ENCODE measurements at places on chromosomes 7 and 10.

DNA sequence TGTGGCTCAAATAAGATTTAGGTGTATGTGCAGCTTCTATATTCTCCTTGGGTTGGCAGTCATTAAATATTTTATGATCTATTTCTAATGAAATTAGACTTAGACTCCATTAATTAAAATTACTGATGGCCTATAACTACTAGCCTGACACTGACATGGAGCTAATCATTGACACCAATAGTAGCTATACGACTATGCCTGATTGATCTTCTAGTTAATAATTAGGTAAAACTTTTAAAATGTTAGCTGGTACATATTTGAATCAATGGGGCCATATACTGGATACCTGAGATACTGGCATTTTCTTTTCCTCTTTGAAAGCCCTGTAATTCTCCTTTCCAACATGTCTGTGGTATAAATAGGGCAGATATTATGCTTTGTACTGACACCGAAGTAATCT lies 14.4 kb downstream of the WEE2 start:
- no peak for DNase-seq

DNA sequence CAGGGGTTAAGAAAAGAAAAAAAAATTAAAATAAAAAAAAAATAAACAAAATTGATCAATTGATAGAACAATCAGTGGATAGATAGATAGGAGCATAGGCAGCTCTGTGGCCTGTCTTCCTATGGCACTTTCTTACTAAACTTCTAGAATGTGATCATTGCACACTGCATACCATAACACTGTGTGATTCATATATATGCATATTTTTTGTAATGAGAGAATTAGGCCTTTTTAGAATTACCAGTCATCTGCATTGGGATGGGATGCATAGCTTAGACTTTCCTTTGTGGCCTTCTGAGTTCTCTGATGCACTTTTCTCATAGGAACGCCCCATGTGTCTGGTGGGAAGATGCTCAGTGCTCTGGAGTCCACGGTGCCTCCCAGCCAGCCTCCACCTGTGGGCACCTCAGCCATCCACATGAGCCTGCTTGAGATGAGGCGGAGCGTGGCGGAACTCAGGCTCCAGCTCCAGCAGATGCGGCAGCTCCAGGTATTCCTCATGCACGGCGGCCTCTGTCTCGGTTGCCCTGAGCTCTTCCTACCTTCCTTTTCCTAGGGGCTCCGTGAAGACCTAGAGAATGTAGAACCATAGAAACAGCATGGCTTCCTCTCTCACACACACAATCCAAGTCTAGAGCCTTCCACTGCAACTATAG lies 222.5 kb downstream of the ARHGAP21 start:
- DNase-seq: no peak

DNA sequence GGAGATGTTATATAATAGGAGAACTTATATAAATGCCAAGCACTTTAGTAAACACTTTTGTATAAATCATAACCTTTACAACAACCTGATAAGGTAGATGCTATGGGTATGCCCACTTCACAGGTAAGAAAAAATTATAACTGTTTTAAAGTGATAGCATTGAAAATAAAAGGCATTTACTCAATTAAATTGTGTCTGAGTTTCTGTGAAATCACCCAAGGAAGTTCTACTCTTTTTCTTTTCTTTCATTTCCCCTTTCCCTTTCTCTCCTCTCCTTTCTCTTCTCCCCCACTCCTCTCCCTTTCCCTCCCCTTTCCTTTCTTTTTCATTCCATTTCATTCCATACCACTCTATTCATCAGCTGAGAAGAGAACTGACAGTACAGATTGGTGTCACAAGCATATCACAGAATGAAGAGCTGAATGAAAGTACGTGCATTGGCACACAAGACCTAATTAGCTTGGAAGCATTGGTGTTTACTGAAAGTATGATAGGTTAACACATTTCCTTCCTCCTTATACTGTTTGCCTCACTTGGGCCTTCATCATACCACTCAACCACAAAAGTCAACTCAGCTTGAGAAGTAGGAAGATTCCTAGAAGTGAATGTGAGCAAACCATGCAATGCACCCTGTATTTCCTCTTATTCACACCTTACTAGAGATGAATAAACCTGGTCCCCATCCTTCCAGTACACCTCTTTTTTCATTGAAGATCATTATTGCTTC lies 117.9 kb upstream of the AGR3 start:
- DNase-seq: no peak

DNA sequence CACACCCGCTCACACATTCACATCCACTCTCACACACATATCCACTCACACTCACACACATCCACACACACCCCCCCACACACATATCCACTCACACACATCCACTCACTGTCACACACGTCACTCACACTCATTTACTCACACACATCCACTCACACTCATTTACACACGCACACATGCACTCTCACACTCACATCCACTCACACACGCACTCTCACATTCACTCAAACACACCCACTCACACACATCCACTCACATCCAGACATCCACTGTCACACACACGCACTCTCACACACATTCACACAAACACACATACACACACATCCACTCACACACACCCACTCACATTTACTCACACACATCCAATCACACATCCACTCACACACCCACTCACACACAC lies 18.3 kb downstream of the PWWP2B start:
- DNase-seq: no peak

DNA sequence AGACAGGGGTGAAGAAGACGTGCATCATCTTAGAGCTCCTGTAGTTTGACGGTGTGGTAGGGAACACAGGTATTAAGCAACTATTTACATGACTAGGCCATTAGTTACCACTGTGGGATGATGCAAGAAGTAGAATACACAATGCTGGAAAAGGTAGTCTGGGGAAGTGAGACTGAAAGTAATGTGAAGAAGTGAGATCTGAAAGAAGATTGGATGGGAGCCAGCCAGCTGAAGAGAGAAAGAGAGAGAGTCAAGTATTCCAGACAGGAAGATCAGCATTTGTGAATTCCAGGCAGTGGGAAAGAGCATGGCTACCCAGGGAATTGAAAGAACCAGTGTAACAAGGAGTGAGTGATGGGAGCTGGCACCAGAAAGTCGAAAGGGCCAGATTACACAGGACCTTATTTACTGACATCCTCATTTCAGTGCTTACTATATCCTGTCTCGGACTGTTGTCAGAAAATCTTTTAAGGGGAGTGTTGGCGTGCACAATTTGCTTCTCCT lies 4.0 kb upstream of the CFAP58 start:
- DNase-seq: peak; percentile 66

DNA sequence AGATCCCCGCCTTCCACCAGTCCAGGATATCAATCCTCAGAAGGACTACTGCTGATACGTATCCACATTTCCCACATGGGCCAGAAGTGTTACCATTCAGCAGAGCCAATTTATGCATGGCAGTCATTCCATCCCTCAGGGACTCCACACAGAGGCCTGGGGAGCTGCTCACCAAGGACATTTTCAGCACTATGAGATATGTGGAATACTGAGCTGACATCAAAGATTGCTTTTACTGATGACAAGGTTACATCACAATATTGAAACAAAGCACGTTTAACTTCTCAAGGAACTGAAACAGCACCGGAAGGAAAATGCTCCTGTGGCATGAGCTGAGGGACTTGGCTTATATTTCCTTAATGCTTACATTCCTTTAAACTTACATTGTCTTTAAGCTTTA lies 335.1 kb downstream of the BMPER start:
- DNase-seq: no peak

DNA sequence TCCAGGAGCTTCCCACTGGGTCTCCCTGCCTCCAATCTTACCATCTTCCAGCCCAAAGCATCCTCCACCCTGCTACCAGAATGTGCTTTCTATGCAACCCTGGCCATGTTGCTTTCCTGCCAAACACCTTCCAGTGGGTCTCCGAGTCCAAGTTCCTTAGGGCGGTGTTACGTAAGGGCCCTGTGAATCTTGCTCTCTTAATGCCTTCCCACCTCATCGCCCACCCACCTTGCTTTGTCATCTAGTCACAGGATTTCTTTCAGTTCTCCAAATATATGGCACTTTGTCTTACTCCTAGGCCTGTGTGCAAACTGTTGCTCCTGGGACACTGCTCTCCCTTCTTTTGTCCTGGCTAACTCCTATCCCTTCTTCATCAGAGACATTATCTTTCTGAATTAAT lies 344.5 kb downstream of the RPS24 start:
- no peak for DNase-seq

DNA sequence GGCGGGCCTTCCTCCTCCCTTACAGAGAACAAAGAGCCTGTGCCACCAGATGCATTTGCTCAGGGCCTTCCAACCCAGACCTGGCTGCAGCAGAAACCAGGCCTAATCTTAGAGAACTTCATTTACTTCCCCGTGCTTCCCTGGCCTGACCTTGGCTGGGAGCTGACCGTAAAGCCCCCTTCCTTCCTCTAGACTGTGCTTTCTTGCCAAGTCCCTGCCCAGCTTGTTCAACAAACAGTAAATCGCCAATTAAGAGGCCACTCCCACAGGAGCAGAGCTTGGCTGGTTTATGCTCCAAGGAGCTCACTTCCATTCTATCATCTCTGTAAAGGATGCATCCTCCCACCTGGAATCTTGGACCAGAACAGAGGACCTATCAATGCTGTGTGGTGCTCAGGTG lies 110.9 kb downstream of the COL13A1 start:
- DNase-seq: peak; percentile 34
